ENCODE measurements at places on chromosomes 1 and 21.

GRCh38 chr1:27544834-27545233, 54.9 kb upstream of the WASF2 start:
- no peak for DNase-seq

DNA sequence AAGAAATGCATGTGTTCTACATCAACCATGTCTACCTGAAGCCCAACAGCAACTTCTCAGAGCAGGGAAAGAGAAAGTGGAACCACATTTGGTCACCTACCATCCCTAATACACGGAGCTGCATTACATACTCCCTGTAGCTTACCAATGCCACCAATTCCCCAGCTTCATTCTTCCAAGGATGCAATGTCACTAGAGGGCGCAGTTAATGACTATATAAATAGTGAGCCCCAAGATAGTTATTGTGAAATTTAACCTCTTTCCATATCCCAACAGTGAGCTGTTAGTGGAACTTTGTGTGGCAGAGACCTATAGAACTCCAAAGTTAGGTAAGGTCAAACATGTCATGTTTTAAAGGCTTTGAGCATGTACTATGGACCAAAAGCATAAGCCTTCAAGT, 618.3 kb downstream of the SMYD3 start:
- peak; percentile 20 for DNase-seq

DNA sequence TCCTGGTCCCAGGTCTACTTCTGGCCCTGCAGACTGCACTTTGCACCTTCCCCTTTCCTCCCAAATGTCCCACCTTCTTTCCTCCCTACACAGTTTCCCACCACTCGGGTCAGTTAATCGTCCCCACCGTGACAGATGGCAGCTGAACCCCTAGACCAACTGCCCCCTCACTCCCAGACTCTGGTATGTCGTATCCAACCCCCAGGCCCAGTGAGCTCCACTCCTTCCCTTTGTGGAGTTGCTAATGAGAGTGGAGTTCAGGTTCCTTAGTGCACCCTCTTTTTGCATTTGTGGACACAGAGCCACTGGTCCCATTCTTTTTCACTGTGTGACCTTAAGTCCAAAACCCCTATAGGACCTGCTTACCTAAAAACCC, 1.8 kb downstream of the MAN1C1 start:
- no peak for DNase-seq

DNA sequence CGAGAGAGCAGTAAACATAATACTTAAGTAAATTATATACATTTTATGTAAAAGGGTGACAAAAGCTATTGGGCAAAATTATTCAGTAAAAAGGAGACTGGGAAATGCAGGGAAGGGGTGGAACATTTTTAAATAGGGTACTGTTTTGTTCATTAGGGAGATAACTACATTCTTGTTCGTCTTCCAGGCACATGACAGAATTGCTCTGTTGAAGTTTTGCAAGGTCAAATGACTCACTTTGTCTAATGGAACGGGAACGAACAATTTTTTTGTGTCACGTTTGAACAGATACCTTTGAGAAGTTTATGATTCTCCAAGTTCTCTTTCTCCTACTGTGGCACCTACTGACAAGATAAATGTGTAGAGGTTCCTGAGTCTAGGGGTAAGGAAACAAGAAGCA, 382.3 kb upstream of the ZRANB2 start:
- no peak for DNase-seq

Measured in H54 (cell line).